ENCODE measurements at places on chromosomes 6 and 20. TPM values are rescaled to one million over a fixed set of nuclear protein-coding genes. Genes with fewer than 3 reads are reported as not detected.

Gene SIGLEC1
- total RNA-seq, result not detected

Gene GSTA3
- total RNA-seq, result not detected

Gene BEND6
- total RNA-seq, result 7.7 TPM

Gene ADGB
- not detected for total RNA-seq

Gene LINC00237
- total RNA-seq, result not detected

Gene OPRM1
- not detected for total RNA-seq

Gene PAK5
- total RNA-seq, result not detected

Gene THBD
- total RNA-seq, result not detected

Data from HT1080 (cell line).